HS-27A (cell line): ENCODE measurements at places on chromosomes 1 and 21.

DNA sequence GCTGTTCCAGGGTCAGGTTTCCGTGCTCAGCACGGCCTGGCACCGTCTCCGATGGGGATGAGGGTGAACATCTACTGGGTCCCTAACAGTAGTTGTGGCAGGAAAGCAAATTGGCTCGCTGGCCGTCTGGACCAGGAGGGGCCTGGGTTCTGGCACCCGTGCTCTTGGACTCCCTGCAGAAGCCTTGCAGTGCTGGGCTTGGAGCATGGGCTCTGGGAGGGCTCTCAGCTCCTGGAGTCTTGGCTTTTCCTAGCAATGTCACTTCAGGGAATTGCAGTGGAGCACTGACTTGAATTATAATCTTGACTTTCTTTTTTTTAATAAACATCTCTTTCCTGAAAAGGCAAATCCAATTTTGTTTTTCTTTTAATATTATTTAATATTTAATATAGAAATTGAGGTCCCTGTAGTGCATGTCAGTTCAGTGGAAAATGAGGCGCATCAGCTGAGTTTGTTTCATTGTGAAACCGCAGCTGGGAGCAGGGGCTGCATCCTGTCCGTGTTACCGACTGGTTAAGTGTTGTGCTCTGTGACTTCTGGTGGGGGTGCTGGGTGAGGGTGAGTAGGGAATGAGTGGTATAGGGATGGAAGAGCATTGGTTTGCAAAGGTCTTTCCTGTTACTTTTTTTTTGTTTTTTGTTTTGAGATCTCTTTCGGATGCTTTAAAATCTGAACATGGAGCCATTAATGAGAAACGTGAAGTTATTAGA is 64.1 kb downstream of the PEX14 start:
- DNase-seq = no peak

GRCh38 chr1:184940226-184940625 is 34.1 kb downstream of the NIBAN1 start:
- no peak for DNase-seq

GRCh38 chr1:29290414-29290985 is 54.2 kb downstream of the PTPRU start:
- no peak for DNase-seq

- DNase-seq = no peak
These were observed 79.7 kb upstream of the SLC2A1 start for GRCh38 chr1:43038232-43038935.

DNA sequence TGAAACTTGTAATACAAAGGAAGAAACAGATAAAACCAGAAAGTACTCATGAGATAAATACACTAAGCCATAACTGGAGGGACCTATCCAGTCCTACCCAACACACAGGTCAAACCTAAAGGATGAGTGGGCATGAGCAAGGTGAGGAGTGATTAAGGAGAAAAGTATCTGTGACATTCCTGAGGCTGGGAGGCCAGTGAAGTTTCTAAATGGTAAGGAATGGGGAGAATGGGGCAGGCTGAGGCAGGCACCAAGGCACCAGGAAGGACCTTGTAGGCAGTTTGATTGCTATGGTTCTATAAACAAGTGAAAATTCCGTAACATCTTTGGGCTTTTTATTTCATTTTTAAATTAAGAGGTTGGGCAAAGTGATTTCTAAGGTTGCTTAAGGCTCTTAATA is 10.4 kb downstream of the DDX59 start:
- no peak for DNase-seq

DNA sequence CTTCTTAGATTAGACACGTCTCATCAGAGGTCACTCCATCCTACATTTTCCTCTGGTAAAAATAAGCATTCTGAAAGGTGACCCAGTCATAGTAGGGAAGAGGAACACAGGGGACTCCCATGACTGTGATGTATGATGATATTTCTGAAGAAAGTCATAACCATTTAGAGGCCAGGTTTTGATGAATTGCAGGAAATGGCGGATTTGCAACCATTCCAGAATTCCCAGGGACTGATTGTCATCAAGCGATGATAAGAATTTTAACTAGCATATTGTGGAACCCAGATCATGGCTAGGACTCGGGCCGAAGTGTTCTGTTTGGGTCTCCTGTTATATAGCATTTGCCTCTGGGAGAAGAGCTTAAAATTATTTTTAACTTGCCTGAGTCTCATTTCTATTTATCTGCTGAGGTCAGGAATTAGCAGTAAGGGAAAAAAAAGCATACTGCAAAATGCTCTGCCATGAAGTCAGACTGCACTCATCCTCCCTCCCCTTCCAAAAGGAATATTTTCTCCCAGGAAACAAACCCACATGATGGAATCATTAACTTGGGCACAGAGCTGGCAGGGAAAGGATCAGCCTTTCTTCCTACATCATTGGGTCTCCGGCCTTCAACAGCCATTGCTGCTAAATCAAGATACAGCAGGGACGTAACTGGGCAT is 286.7 kb downstream of the HLX start:
- no peak for DNase-seq

DNA sequence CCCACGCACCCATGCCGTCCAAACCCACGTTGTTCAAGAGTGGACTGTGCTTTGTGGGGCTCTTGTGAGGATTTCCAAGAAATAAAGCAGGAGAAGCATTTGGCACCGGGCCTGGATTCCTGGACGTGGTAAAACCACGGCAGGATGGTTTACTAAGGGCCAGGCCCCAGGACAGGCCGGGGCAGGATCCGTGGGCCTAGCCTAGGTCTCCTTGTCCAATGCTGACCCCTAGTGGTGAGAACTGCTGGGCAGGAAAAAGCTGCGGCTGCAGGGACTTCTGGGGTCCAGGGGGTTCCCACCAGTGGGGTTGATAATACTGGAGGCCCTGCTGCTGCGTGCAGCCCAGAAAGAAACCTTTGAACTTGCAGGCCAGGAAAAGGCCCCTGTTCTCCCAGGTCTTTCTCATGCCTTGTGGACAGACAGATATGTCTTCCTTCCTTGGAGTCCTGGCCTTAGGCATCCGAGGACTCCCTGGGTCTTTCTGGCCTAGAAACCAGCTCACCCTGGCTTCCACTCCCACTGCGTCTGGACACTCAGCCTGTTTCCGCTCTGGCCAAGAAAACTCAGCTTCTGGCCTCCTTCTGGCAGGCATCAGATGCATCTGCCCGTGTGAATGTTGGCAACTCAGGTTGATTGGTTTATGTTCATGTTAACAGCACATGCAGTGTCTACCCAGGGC is 106.9 kb upstream of the TMEM51 start:
- DNase-seq = peak; percentile 31

- DNase-seq = no peak
These were observed 117.6 kb downstream of the AK5 start for GRCh38 chr1:77399250-77400086.

DNA sequence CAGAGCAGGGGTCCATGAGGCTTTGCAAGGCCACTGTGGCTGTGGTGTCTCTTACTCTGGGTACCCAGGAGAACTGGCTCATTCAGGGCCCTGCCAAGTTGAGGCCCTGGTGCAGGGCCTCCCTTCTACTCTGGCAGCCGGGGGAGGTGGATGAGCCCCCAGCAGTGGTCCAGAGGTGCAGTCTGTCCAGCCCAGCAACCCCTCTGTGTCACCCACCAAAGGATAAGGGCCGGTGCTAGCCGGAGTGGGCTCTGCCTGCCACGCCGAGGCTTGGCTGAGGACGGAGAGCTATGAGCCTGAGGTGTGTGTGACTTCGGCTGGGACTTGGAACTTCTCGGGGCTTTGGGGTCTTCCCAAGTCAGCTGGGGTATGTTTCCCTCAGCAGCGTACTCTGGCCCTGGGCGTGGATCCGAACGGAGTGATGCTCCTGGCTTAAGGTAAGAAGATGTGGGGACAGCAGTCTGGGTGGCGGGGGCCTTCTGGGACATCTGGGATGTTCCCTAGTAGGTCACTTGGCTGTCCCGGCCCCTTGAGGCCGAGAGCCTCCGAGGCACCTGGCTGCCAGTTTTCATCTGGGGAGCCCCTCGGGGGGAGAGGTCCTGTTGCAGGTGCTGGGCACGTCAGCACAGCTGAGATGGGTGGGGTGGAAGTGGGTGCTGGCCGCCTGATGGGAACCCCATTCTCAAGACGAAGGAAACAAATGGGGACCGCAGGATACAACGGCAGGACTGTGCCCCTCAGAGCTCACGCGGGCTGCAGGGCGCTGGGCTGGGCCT is 25.9 kb downstream of the RUNX3 start:
- DNase-seq = no peak

DNA sequence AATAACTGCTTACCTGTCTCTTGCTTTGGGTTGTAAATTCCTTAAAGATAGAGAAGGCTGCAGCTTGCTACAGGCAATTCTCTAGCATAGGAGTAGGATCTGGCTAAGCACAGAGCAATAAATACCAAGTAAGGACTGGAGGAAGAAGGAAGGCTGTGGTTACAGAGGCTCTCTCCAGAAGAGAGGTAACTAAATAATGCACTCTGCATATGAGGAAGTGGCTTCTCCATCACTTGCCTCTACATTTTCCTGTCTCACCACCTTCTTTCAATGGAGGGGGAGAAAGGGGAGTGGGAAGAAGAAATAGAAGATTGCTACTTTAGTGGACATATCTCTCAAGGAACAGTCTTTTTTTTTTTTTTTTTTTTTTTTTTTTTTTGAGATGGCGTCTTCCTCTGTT is 60.9 kb upstream of the LAX1 start:
- DNase-seq = no peak

GRCh38 chr1:30173560-30173959 is 549.8 kb downstream of the MATN1 start:
- DNase-seq = no peak

GRCh38 chr1:212138457-212138856 is 102.9 kb downstream of the DTL start:
- no peak for DNase-seq

DNA sequence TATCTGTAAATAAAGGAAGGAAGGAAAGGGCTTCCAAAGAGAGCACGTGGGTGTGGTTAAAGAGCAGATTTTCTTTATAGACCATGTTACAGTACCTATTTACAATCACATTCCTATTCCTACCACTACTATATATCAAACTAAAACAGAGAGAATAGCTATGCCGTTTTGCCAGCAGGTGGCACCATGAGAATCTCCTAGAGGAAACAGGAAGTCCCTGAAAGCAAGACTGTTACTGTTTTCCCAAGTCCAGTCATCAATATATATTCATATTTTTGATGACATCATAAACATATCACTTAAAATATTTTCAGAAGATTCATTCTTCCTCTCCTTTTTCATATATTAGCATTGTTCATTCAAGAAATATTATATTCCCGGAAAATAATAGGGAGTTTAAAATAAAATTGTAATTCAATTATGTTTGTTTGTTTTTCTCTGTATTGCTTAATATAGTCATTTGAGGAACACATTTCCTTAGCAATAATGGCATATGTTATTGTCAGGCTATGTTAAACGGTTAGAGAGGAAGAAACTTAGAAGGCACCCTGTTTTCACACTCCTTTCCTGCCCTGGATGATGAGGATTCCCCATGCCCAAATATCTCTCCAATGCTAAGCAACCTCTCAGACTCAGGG is 6.6 kb downstream of the CCDC190 start:
- peak; percentile 66 for DNase-seq

GRCh38 chr1:117436513-117436912 is 69.3 kb downstream of the MAN1A2 start:
- no peak for DNase-seq

DNA sequence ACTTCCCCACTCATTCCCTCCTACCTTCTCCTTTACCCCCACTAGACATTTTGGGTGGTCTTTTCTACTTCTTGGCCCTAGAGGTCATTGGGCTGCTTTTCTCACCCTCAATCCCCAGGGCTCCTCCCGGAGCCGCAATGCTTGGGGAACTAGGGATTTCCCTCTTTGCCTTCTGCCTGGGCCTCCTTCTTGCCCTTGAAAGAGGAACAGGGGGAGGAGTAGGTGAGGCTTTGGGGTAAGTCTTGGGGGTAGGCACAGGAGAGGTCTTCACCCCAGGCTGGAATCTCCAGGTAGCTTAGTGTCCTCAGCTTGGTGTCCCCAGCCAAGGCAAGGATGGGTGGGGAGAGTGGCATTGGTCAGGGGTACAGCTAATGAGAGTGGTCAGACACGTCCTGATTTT is 56.2 kb upstream of the EPS8L3 start:
- no peak for DNase-seq

DNA sequence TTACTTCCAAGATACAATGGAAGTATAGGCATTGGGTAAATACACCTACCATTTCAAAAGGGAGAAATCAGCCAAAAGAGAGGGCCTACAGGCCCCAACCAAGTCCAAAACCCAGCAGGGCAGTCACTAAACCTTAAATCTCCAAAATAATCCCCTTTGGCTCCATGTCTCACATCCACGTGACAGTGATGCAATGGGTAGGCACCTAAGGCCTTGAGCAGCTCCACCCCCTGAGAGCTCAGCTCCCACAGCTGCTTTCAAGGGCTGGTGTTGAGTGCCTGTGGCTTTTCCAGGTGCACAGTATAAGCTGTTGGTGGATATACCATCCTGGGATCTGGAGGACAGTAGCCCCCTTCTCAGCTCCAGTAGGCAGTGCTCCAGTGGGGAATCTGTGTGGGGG is 72.5 kb downstream of the UROD start:
- no peak for DNase-seq

GRCh38 chr21:21969211-21969610 is 971.0 kb downstream of the NCAM2 start:
- DNase-seq = no peak

- no peak for DNase-seq
These were observed 16.6 kb upstream of the TINAGL1 start for GRCh38 chr1:31559715-31560114.

DNA sequence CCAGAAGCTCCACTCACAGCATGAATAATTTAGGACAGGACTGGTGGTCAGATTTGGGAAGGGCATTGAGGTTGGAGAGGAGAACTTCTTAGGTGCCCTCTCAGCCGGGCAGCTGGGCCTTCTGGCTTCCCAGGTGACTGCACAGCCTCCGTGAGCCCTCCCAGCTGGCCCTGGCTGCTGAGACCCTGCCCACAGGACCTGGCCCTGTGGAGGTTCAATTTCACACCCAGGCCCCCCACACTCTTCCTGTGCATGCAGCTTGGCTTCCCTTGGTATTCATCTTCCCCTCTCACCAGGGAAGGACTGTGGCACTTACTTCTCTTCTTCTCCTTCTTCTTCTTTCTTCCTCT is 50.6 kb downstream of the NDUFS5 start:
- DNase-seq = no peak

- DNase-seq = no peak
These were observed 18.7 kb upstream of the ZBTB21 start for GRCh38 chr21:42028766-42029425.

DNA sequence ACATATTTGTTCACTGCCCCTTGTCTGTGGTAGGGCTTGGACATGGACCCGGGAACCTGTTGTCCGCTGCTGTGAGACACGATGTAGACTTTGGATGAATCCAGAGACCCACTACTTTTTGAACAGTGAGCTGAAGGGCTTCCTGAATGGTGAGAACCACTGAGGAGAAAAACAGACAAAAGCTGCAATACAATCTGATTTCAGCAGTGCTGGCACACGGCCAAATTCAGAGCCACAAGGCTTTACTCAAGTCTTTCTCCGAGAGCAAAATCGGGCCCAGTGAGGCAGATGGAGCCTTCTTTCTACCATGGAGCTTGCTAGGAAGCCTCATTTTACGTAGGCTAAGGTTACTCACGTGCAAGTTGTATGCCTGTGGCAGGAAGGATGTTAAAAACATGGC is 197.6 kb downstream of the SIPA1L2 start:
- no peak for DNase-seq

- no peak for DNase-seq
These were observed 599.0 kb downstream of the AGBL4 start for GRCh38 chr1:49424782-49425181.

- DNase-seq = no peak
These were observed 19.3 kb upstream of the SERTAD4 start for GRCh38 chr1:210213335-210213734.
